CD4-positive, alpha-beta T cell (primary cell): ENCODE measurements at places on chromosomes 3 and 15.

- no peaks in the 10 kb centered on the region for H3K4me1 ChIP-seq
- no peaks in the 10 kb centered on the region for H3K36me3 ChIP-seq
- no peak overlapping the region for H3K4me3 ChIP-seq
- H3K27me3 ChIP-seq, result no peaks in the 10 kb centered on the region
These were observed 85.2 kb upstream of the IQSEC1 start for GRCh38 chr3:13158408-13158807.

DNA sequence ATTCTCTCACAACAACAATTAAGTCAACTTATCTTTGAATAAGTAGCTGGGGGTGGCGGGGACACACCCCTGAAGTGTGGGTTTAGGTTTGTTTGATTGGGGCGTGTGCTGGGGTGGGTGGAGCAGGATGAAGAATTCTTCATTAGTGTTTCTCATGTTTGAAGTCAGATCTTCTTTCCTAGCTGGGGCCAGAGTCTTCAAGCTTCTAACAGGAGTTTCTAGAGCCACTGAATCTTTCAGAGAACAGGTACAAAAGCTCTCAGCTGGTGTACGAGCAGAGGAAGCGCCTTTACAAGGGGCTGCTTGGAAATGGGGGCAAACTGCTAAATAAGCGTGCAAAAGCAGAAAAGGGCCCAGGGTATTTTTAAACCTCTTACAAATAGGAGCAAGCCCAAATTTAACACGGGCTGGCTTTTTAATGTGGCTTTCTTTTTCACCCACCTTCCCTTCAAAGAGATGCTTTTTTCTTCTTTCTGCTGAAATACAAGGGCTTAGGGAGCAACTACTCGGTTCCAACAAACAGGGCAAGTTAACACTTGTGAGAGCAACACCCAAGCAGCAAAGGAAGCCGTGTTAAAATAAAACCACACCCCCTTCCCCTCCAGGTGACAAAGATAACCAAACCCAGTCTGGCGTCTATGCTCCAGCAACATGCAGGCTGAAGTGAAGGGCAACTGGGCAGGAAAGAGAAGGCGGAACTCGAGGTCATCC is 86.9 kb upstream of the RASGRP1 start:
- peaks cover 82% of the 10 kb centered on the region for H3K4me1 ChIP-seq
- H3K36me3 ChIP-seq, result no peaks in the 10 kb centered on the region
- peak overlapping the region; percentile 80 for H3K27ac ChIP-seq
- H3K4me3 ChIP-seq, result peak overlapping the region; percentile 31
- no peaks in the 10 kb centered on the region for H3K27me3 ChIP-seq
- peak; percentile 30 for DNase-seq

DNA sequence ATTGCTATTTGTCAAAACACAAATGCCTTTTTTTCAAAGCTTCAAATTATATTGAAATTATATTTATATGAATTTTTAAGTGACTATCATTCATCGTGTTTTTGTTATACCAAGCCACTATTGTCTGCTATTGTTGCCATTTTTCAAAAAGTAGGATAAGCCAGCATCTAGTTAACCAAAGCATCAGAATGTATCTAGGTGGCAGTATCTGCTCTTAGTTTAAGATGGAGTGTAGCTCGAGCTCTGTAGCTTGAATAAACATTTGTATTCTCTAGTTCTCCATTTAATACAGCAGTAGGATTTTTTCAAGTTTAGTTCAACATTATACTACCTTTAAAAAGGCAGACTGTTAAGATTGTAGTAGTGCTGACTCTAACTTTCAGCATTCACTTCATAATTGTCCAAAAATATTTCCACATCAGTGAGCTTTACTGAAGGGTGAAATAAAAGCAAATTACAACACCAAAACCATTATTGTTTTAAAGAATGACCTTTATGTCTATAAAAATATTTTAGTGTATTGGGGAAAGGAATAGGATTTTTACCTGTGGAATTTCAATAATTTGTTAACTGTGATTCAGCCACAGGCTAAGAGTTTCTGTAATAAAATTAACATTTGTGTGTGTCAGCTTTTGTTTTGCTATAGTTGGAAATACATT is 19.6 kb upstream of the C15orf61 start:
- H3K4me1 ChIP-seq, result no peaks in the 10 kb centered on the region
- H3K4me3 ChIP-seq, result no peak overlapping the region
- H3K27ac ChIP-seq, result no peak overlapping the region
- H3K36me3 ChIP-seq, result no peaks in the 10 kb centered on the region
- no peak for DNase-seq
- no peaks in the 10 kb centered on the region for H3K27me3 ChIP-seq

- peaks cover 10% of the 10 kb centered on the region for H3K27me3 ChIP-seq
- H3K4me3 ChIP-seq, result no peak overlapping the region
- no peaks in the 10 kb centered on the region for H3K36me3 ChIP-seq
- no peaks in the 10 kb centered on the region for H3K4me1 ChIP-seq
- no peak for DNase-seq
- no peak overlapping the region for H3K27ac ChIP-seq
These were observed 23.9 kb upstream of the ST3GAL6 start for GRCh38 chr3:98739266-98739665.

GRCh38 chr15:34059946-34060345 is 20.9 kb upstream of the AVEN start:
- H3K27me3 ChIP-seq, result no peaks in the 10 kb centered on the region
- no peak overlapping the region for H3K4me3 ChIP-seq
- H3K27ac ChIP-seq, result no peak overlapping the region
- no peaks in the 10 kb centered on the region for H3K36me3 ChIP-seq
- H3K4me1 ChIP-seq, result no peaks in the 10 kb centered on the region

- H3K4me1 ChIP-seq, result no peaks in the 10 kb centered on the region
- no peak overlapping the region for H3K27ac ChIP-seq
These were observed 221.0 kb upstream of the TPM1 start for GRCh38 chr15:62821384-62822131.

DNA sequence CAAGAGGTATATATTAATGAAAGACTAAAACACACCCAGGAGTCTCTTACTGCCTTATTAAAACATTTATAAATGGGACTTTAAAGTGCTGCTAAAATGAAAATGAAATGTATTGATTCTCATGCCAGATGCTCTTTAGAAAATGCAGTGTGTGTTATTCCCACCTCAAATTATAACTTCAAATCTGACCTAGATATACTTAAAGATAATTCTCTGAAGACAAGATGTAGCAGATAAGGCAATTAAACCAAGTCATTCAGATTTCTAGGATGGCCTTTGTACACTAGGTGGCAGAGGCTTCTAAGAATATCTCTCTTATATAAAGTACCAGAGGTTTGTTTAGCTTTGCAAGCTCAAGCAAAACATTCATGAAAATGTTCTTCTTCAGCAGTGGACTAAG is 26.9 kb upstream of the GOLGA8B start:
- no peak for DNase-seq
- H3K27ac ChIP-seq, result no peak overlapping the region
- no peak overlapping the region for H3K4me3 ChIP-seq
- peaks cover 8% of the 10 kb centered on the region for H3K4me1 ChIP-seq
- H3K36me3 ChIP-seq, result no peaks in the 10 kb centered on the region
- H3K27me3 ChIP-seq, result no peaks in the 10 kb centered on the region

- no peaks in the 10 kb centered on the region for H3K4me1 ChIP-seq
- H3K27ac ChIP-seq, result no peak overlapping the region
- H3K4me3 ChIP-seq, result no peak overlapping the region
These were observed 61.0 kb upstream of the SLC24A5 start for GRCh38 chr15:48059791-48060190.

DNA sequence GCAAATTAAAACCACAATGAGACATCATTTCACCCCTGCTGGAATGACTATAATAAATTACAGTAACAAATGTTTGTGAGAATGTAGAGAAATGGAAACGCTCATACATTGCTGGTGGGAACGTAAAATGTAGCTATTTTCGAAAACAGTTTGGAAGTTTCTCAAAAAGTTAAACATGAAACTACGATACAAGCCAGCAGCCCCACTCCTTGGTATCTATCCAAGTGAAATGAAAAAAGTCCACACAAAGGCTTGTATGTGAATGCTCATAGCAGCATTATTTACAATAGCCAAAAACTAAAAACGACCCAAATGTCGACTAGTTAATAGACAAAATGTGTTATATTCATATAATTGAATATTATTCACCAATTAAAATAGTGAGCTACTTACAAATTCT is 22.9 kb upstream of the CFAP20DC start:
- H3K36me3 ChIP-seq, result no peaks in the 10 kb centered on the region
- DNase-seq, result no peak
- H3K4me3 ChIP-seq, result no peak overlapping the region
- H3K27ac ChIP-seq, result no peak overlapping the region
- H3K27me3 ChIP-seq, result peaks cover 15% of the 10 kb centered on the region

GRCh38 chr15:52146776-52147175 is 34.2 kb upstream of the BCL2L10 start:
- H3K36me3 ChIP-seq, result peaks cover 70% of the 10 kb centered on the region
- no peak overlapping the region for H3K27ac ChIP-seq
- H3K4me1 ChIP-seq, result no peaks in the 10 kb centered on the region
- no peak for DNase-seq
- no peak overlapping the region for H3K4me3 ChIP-seq

GRCh38 chr15:71649894-71650293 is 160.5 kb upstream of the NR2E3 start:
- no peaks in the 10 kb centered on the region for H3K36me3 ChIP-seq
- H3K27me3 ChIP-seq, result peaks cover 9% of the 10 kb centered on the region
- no peak overlapping the region for H3K4me3 ChIP-seq

GRCh38 chr3:77323626-77324025 is 283.7 kb downstream of the ROBO2 start:
- no peak overlapping the region for H3K4me3 ChIP-seq
- no peaks in the 10 kb centered on the region for H3K4me1 ChIP-seq
- H3K36me3 ChIP-seq, result no peaks in the 10 kb centered on the region
- no peak for DNase-seq
- no peaks in the 10 kb centered on the region for H3K27me3 ChIP-seq
